ENCODE measurements at places on chromosomes 7 and 10.

DNA sequence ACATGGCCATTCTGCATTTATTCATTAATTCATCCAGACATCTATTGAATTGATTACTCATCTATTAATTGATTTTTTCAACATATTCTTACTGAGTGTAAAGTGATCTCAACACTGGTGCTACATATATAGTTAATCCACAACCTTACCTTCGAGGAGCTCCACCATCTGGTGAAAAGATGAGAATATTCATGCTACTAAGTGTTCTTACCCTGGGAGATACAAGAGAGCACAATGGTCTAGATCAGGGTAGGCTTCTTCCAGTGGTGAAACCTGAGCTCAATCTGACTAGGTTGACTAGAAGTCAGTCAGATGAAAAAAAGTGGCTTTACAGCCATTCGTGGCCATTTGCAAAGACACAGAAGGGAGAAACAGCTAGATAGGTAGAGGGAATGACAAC is 507.4 kb downstream of the ANKRD7 start:
- DNase-seq, result no peak

GRCh38 chr7:151608031-151608551 is 88.4 kb upstream of the RHEB start:
- DNase-seq, result no peak

GRCh38 chr7:131057794-131058070 is 269.9 kb upstream of the MKLN1 start:
- no peak for DNase-seq

- no peak for DNase-seq
These were observed 857 bp downstream of the INTS15 start for GRCh38 chr7:6590645-6591110.

GRCh38 chr10:4201866-4202825 is 417.1 kb upstream of the KLF6 start:
- no peak for DNase-seq
